ENCODE measurements at places on chromosomes 7 and 10.

DNA sequence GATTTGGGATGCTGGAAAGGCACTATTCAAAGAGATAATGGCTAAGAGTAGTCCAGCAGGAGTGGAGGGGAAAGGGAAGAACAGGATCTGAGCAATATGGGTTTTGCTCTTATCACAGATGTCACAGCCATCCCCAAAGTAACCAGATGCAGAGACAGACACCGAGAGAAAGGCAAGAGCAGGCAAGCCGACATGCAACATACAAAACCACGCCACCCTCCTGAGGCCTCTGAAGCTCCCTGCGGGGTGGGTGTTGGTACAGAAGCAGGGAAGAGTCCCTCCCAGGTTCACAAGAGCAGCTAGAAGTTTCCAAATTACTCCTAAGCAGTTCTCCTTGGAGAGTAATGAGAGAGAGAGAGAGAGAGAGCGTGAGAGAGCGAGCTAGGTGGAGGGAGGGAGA lies 10.8 kb upstream of the C10orf53 start:
- DNase-seq, result no peak

- DNase-seq, result no peak
Observed at GRCh38 chr10:7320072-7320471, 90.8 kb downstream of the SFMBT2 start.

DNA sequence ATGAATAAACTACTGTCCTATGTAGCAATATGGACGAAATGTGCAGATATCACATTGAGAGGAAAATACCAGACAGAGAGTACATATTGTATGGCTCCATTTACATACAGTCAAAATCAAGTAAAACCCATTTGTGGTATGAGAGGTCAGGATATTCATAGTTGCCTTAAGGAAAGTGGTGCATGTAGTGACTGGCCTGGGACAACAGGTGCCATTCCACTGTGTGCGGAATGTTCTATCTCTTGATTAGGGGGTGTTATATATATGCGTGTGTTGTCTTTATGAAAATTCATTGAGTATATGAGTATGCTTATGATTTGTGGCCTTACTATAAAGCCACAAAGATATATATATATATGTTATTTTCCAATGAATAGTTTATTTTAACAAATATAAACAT lies 964.0 kb downstream of the SORCS3 start:
- no peak for DNase-seq

GRCh38 chr7:117014099-117014656 lies 60.9 kb downstream of the ST7 start:
- no peak for DNase-seq

DNA sequence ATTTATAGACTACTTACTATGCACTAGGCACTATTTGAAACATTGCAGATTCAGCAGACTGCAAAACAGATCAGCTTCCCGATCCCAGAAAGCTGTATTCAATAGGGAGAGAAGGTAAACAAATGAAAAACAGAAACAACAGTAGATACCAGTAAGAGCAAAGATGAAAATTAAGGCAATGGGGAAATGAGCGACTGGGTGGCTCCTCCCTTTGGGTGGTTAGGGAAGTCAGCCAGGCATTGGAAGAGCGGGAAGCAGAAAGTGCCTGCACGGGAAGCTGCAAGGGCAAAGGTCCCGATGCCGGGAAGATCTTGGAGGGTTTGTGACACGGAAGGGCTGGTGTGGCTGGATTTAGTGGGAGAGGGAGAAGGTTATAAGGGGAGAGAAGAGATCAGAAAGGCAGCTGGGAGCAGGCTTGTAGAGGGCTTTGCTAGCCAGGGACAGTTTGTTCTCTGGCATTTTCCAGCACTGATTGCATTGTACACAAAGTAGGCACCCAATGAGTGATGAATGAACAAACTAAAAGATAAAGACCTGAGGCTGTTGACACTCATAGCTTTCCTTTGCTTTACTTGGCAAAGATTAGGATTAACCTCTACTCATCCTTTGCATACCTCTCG lies 67.8 kb downstream of the NAMPT start:
- DNase-seq, result no peak

- no peak for DNase-seq
Observed at GRCh38 chr10:1657479-1657878, 79.8 kb downstream of the ADARB2 start.

DNA sequence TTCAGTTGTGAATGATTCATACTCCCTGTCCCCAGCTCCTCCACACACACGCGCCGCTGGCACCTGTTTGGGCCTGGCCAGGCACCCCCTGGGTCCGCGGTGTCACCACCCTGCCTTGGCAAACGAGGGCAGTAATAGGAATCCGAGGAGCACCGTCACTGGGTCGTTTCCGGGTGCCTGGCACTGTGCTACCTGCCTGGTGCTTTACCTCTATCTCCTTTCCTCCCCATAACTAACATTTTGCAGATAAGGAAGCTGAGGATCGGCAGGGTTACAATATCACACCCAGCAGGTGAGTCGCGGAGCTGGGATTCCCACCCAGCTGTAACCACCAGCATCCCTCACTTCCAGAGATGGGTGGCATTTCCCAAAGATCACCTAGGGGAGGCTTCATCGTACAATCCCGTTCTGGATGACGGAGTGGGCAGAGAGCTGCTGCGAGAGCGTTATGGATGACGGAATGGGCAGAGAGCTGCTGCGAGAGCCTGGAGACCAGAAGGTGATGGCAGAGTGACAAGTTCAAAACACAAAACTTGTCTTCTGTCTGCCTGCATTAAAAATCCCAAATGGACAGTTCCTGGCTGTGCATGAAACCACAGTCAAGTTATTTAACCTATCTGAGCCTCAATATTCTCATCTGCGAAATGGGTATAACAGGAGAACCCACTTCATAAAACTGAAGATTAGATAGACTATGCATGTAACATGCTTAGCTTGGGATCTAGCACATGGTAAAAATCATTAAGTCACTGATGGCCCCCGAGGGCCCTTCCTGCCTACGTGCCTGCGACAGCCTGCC lies 1.1 kb upstream of the HSPA12A start:
- DNase-seq, result no peak

GRCh38 chr10:117374506-117375359 lies 507 bp downstream of the PDZD8 start:
- peak; percentile 9 for DNase-seq

- DNase-seq, result no peak
Observed at GRCh38 chr10:18523025-18523424, 128.4 kb downstream of the NSUN6 start.

DNA sequence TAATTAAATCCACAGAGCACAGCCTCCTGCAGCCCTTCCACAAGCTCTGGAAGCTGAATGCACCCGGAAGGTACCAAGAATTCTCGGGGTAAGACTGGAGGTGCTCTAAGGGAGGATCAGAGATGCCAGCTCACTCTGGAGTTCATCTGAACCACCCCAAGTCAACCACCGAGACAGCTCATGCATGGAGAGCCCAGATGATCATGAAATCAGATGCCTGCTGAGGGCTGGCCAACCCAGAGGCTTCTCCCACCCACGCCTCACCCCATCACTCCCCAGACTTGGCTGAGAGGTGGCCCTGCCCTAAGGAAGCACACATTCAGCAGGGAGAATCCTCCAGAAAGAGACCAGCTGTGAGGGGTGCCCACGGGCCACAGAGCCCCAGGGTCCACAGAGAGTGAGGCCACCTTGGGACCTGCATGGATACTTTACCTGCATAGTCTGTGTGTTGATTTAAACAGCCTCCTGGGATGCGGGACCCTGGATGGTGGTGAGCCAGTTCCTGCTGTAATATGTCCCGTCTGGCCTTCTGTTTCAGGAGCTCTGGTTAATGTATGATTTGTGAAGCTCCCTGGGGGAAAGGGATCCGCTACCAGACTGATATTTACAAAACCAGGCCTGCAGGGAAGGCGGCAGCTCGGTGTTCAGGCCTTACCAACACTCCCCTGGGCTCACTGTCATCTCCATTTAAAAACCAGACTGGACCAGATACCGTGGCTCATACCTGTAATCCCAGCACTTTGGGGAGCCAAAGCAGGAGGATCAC lies 64.9 kb downstream of the INSIG1 start:
- DNase-seq, result no peak

GRCh38 chr7:91892821-91893340 lies 12.4 kb upstream of the MTERF1 start:
- DNase-seq, result no peak

GRCh38 chr10:32408690-32409089 lies 37.2 kb upstream of the CCDC7 start:
- DNase-seq, result no peak

- DNase-seq, result no peak
Observed at GRCh38 chr7:79837915-79838314, 296.7 kb upstream of the GNAI1 start.

DNA sequence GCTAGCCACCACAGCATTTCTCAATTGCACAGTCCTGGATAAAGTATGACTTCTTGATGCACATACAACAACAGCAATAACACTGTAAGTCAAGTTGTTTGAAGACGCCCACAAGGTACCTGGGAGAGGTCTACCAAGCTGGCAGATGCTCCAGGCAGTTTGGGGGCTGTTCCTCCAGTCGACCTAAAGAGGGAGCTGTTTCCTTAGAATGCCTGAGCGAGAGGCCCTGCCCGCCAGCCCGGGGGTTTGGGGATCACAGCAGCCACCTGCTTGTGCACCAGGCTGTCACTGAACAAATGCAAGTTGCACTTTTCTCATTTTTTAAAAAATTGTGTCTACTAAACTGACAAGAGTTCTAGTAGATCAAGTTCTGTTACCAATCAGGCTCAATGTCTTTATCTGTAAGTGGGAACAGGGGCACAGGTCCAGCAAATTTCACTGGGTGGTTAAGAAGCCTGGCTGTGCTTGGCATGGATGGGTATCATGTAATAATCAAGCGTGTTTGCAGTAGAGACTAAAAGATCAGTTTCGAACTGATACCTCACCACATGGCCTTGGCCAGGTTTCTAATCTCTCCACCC lies 193.8 kb upstream of the ADO start:
- DNase-seq, result peak; percentile 29

GRCh38 chr7:25125137-25125946 lies at the start of gene CYCS:
Gene CYCS, minus strand, starts transcription at chr7:25125260. Its CDS starts 1,141 bp downstream, at chr7:25124119.
- DNase-seq, result peak; percentile 99

DNA sequence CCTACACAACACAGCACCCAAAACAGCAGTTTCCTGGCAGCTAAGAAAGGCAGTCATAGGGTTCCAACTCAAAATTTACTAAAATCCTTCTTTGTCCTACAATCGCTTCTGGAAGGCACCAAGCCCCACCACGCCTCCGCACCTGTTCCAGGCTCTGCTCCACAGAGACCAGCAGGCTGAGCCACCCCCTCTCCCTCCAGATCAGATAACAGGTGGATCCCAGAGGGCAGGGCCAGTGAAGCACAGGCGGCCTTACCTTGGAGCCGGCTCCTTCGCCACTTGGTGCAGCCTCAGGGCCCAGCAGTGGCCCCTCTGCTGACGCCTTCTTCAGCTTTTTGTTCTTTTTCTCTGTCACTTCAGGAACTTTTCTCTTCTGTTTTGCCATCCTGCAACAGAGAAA lies 33.0 kb downstream of the ZFAND2A start:
- DNase-seq, result no peak

DNA sequence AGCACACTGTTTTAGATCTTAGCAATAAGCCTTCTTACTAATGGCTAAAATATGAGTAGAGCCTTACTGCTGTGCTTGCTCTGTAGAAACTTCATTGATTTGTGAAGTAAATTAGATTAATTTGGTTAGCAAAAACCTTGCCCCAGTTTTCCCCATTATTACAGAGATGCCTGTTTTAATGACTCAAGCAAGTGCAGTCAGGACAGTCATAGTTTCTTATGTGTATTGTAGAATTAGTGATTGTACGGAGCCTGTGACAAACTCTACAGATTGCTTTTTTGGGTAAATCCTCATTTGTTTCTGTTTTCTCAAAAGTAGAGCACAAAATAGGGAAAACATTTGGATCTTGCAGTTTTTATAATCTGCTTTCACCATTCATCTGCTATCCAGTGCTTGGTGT lies 7.0 kb downstream of the TAX1BP1 start:
- DNase-seq, result no peak

DNA sequence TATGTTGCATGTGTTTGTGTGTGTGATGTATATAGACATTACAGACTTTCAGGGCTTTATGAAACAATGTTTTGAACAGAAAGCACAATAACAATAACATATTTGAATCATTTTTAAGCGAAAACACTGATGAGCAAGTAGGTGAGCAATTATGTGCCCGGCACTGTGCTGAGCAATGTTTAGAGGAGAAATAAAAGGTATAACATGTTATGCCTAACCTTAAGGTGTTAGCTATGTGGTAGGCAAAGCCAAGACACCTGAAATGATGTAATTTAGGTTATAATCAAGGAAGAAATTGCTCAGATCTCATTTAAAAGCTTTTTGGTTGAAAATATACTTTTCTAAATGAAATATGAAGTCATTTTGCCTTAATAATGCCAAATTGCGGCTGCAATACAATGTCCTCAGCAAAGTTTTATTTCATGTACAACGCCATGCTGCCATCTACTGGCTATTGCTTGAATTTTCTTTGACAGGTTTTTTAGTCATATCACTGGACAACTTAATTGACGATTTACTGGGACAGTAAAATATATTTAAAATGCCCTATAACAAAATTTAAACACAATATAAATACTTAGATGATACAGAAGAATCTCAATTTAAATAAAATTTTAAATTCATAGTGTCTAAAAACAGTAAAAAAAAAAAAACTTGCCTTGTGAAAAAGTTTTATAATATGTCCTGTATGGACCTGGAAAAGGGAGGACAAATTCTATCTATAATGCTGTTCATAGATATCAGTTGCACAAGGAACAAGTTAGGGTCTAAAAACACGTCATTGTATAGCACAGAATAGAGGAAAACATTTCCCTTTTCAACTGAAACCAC lies 131.1 kb upstream of the CDK1 start:
- DNase-seq, result peak; percentile 22

GRCh38 chr7:156725936-156726335 lies 85.4 kb downstream of the RNF32 start:
- no peak for DNase-seq

GRCh38 chr10:126584836-126585235 lies 85.7 kb downstream of the C10orf90 start:
- no peak for DNase-seq

- DNase-seq, result no peak
Observed at GRCh38 chr10:61159253-61159652, 215.3 kb upstream of the RHOBTB1 start.

Data from activated T-helper 1 cell treated with anti-CD3 and anti-CD28 coated beads, Interleukin-2, amount 50 U/mL, for 16 hours (primary cell).